Left lung (tissue), 14 donors: ENCODE measurements at places on chromosomes 5 and 9. TPM values are rescaled to one million over a fixed set of nuclear protein-coding genes. Genes with fewer than 3 reads are reported as not detected.

S1PR3 gene
- total RNA-seq, result 6.9 TPM

BASP1 gene
- total RNA-seq, result 45.9 TPM

NDUFS6 gene
- 26.8 TPM for total RNA-seq

MAP1B gene
- 62.6 TPM for total RNA-seq

NMRK1 gene
- 26.0 TPM for total RNA-seq

NAIP gene
- total RNA-seq, result 18.7 TPM

LHFPL2 gene
- total RNA-seq, result 89.9 TPM

PCDHA4 gene
- 0.79 TPM for total RNA-seq

TMC1 gene
- not detected for total RNA-seq

WDR38 gene
- 3.6 TPM for total RNA-seq

EGFLAM gene
- 0.82 TPM for total RNA-seq

ORM1 gene
- 87.0 TPM for total RNA-seq

PAEP gene
- not detected for total RNA-seq

CDKN2B-AS1 gene
- 1.6 TPM for total RNA-seq

BAAT gene
- 18.6 TPM for total RNA-seq

PCDHGB4 gene
- 3.4 TPM for total RNA-seq

LRRC19 gene
- total RNA-seq, result not detected

EPB41L4B gene
- total RNA-seq, result 11.6 TPM

IL9 gene
- total RNA-seq, result not detected

ANKRD31 gene
- total RNA-seq, result 0.09 TPM

RASGRF2 gene
- total RNA-seq, result 7.0 TPM

CAVIN4 gene
- total RNA-seq, result 1.0 TPM

IL7R gene
- 101 TPM for total RNA-seq

PCDHGA12 gene
- 6.0 TPM for total RNA-seq

NME5 gene
- total RNA-seq, result 5.9 TPM

ARSI gene
- 6.6 TPM for total RNA-seq

CORO2A gene
- 20.4 TPM for total RNA-seq

FUBP3 gene
- 38.4 TPM for total RNA-seq

ASPN gene
- 27.5 TPM for total RNA-seq

ZMAT2 gene
- total RNA-seq, result 40.6 TPM

CTNND2 gene
- total RNA-seq, result not detected

OMD gene
- 2.4 TPM for total RNA-seq

AJM1 gene
- 1.7 TPM for total RNA-seq

CD72 gene
- total RNA-seq, result 4.0 TPM

SPAG8 gene
- 6.2 TPM for total RNA-seq

NRG2 gene
- total RNA-seq, result 0.85 TPM

NEUROG1 gene
- total RNA-seq, result not detected

PCDHGA11 gene
- 2.5 TPM for total RNA-seq

UQCRQ gene
- total RNA-seq, result 507 TPM

SNX18 gene
- 39.2 TPM for total RNA-seq

ENTPD8 gene
- total RNA-seq, result 0.15 TPM
